AG04450 (cell line): ENCODE measurements at places on chromosomes 1 and 21.

DNA sequence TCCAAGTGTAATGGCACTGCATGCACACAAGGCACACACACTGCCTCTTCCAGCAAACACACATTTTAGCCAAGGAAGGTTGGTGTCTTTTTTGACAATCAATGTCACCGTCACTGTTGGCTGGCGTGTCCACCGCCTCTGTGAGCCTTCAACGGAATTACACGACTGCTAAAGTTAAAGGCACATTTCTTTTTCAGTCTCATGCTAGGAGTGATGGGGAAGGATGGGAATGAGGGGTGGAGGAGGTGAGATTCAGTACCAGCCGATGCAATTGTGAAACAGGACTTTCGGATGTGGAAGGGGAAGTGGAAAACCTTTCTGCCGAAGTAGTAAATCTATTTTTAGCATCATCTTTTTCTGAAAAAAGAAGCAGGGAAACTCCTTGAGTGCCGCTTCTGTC lies 1.4 kb downstream of the ELAVL4 start:
- DNase-seq = no peak

DNA sequence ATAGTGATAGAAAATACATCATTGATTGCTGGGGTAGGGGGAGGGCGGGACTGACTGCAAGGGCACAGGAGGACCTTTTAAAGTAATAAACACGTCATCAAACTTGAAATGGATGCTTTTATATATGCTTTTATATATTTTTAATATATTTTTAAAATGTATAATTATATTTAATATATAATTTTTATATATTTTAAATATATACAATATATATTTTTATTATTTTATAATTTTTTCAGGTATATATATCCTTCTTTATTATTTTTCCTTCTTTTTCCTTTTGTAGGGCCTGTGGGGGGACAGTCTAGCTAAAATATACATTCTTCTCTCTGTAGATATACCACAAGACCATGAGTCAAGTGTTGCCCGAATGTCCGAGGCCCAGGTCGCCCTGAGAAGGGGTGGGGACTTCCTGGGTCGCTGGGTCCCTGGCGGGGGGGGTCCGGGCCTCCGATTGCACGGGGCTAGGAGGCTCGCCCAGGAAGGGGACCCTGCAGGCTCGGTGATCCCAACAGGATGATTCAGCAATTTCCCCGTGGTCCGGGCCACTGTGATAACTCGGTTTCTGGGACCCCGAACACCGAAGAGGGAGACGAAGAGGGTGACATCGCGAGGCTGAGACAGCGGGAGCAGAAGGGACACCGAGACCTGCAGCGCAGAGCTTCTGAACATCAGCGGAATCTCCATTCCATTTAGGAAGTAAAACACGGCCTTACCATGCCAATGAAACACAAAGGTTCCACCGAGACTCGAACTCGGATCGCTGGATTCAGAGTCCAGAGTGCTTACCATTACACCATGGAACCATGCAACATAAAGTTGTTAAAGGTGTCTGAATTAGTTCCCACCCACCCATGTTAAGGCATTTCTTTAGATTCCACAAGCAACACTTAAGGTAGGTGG lies 112.5 kb upstream of the NBPF11 start:
- DNase-seq = no peak

- DNase-seq = peak; percentile 23
These were observed 26.3 kb downstream of the RAB7B start for GRCh38 chr1:205976708-205977401.

GRCh38 chr1:226764533-226764932 lies 25.5 kb upstream of the ITPKB start:
- no peak for DNase-seq

GRCh38 chr1:37556712-37557196 lies at the start of gene DNALI1:
Gene DNALI1 (plus strand): TSS chr1:37556940. CDS start chr1:37556995, 55 bp downstream.
- DNase-seq = peak; percentile 81

- no peak for DNase-seq
These were observed 110.9 kb upstream of the IFFO2 start for GRCh38 chr1:19067182-19067911.

DNA sequence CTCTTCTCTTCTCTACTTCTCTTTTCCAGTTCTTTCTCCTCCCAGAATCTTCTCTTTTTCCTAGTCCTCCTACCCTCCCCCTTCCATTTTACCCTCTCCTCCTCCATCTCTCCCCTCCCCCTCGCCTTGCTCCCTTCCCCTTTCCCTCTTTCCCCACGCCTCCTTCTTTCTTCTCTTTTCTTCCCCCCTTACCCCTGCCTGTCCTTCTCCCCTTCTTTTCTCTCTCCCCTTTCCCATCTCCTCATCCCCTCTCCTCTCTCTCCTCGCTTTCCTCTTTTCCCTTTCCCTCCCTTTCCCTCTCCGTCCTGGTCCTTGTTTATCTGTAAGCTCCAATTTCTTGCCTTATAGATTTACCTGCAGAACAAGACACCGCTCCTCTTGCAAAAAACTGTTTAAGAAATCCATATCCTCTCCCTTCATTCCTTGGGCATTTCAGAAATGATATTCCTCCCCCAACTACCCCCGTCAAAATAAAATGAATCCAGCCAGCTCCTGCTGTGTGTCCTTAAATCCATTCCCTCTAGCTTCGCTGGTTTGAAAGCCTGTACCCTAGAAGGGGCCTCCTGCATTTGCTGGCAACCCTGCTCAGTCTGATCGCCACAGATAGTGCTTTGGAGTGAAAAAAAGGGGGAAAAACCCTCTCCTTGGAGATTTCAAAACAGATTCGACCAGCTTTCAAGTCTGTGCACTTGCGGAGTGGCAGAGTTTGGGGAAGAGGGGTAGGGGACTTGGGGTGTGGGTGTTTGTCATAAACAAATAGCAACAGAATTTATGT lies 89.4 kb downstream of the PAPPA2 start:
- no peak for DNase-seq

DNA sequence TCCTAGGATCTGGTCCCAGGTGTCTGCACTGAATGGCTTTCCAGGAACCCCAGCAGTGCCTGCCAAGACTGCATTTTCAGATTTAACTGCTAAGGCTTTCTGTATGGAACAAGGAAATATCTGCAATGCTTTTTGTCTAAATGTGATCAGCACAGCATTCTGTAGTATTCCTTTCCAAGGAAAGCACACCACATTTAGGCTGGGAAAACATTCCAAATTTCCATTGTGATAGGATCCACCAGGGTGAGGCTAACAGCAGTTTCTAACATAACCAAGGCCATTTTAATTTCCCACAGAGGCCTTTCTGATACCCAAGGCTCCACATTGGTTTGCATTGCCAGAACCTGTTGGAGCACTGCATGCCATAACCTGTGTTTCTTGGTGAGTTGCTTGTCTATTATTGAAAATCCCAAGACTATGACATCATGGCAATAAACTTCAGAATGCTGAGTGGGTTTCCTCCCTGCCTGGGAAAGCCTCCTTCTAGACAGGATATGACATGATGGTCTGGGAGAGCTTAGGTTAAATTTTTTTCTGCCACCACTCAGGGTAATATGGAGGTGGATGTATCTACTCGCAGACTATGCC lies 23.3 kb upstream of the PTGFRN start:
- no peak for DNase-seq

DNA sequence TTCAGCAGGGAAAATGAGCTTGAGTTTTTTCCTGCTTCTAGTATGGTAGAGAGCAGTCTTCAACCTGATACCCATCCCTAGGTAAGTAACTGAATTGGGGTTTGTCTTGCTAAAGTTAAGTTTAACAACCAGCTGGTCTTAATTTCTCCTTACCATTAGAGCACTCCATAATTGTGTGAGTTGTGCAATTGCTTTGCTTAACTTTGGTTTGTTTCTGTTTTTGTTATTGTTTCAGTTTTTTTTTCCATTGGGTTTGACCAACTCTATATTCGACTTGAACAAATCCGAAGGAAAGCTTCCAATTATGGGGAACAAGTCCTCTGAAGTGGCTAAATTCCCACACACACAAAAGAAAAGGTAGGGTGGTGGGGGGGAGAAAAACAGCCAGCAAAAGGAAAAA lies 641.1 kb downstream of the PLA2G4A start:
- DNase-seq = no peak

- no peak for DNase-seq
These were observed 197.6 kb downstream of the CAMTA1 start for GRCh38 chr1:6982860-6983259.

GRCh38 chr1:235586413-235586812 lies 63.2 kb downstream of the GNG4 start:
- no peak for DNase-seq

DNA sequence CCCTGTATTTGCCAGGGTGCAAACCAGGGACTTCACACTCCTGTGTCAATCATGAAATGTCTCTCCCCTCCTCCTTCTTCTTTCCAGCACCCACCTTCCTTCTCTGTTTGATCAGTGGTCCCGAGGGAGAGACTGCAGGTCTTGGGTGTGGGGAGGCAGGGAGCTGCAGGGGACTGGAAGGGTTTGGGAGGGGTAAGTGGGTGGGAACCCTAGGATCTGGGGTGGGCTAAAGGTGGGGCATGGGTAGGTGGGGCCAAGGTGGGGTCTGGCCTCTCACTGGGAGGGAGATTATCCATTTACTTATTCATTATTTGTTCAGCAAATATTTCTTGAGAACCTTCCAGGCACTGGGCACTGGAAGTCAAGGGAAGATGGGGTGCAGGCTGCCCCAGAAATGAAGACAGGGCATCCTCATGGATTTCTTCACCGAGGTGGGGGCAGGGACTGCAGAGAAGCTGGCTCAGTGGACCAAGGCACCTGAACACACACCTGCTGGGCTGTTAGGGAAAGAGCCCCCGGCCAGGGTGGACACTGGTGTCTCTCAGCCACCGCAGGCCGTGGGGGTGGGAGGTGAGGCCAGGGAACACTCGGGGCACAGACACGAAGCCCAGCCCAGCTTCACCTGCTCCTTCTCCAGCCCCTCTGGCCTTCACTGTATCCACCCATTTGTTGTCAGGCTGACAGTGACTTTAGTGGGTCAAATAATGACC lies 193.9 kb upstream of the C1orf174 start:
- DNase-seq = no peak

DNA sequence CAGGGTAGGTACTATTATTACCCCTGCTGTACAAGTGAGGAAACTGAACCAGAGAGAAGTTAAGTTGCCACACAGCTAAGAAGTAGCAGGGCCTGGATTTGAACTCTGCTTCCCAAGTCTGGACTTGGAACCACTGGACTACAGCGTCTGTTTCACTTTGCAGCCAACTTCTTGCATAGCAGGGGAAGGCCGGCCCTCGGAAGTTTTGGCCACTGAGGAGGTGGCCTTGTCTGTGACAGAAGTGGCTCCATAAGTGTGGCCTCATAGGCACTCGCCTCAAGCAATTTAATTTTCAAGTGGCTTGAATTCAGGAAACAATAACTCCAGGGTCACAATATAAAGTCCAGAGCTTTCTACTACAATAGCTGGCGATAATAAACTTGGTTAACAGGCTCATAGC lies 41.4 kb downstream of the PLEKHA6 start:
- no peak for DNase-seq
